ENCODE measurements at places on chromosomes 16 and 17.

DNA sequence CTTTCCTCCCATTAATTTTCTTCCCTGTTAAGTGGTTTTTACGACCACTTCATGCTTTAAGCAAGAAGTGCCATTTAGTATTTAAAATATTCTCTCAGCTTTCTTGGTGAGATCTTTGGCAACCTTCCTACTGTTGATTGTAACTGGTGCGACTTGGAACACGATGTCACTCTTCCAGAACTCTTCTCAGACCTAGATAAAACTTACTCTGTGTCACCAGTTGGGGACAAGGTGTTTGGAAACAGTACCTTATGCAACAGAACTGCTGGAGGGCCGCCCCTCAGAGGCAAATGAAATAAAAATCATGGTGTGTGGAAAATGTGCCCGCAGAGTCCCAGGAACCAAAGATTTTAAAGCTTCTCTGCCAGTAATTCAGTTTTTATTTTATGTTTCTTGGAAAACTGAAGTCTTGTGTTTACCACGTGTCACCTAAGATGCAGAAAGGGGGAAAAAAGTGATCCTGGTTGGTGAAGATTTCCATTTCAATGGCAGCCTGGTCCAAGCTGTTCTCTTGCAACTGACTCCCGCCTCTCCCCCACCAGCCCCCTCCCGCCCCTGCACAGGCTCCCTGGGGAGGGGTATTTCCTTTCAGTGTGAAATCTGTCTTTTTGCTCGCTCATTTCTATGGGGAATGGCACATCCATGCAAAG lies 7.2 kb upstream of the HSD11B2 start:
- DNase-seq, result no peak
- H3K4me3 ChIP-seq, result no peak overlapping the region
- no peaks in the 10 kb centered on the region for H3K36me3 ChIP-seq
- no peak overlapping the region for H3K27ac ChIP-seq
- H3K27me3 ChIP-seq, result peaks cover 27% of the 10 kb centered on the region

DNA sequence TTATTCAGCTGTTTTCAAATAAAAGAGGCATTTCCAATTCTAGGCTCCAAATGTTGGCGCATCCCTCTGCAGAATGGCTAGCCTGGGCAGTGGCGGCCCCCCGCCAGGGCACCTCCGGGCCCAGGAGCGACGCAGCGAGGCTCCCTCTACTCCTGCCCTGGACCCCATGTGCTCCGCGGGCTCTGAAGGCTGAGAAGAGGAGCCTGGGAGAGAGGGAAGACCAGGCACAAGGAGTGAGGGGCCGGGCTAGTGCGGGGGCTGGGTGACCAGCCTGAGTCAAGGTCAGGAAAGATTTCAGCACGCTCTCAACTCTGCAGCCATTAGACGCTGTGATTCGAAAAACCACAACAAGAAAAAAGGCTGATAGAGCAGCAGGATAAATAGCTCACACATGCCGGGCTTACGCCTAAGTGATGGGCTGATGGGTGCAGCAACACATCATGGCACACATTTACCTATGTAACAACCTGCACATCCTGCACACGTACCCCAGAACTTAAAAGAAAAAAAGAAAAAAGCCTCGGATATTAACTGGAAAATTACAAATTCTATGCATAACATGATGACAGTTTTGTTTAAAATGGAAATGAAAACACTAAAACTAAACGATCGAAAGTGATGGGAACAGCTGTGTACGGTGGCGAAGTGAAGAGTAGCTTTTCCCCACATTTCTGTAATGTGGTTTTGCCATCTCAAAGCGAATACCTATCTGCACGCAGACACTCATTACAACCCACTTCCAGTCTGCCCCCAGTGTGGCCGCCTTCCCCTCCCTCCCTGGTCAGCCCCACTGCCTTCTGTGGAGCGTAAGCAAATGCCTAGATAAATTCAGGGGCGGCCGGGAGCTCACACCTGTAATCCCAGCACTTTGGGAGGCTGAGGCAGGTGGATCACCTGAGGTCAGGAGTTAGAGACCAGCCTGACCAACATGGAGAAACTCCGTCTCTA lies 44.4 kb downstream of the MAP1LC3B start:
- no peak overlapping the region for H3K27ac ChIP-seq
- peaks cover 17% of the 10 kb centered on the region for H3K4me1 ChIP-seq
- no peaks in the 10 kb centered on the region for H3K27me3 ChIP-seq
- DNase-seq, result no peak

DNA sequence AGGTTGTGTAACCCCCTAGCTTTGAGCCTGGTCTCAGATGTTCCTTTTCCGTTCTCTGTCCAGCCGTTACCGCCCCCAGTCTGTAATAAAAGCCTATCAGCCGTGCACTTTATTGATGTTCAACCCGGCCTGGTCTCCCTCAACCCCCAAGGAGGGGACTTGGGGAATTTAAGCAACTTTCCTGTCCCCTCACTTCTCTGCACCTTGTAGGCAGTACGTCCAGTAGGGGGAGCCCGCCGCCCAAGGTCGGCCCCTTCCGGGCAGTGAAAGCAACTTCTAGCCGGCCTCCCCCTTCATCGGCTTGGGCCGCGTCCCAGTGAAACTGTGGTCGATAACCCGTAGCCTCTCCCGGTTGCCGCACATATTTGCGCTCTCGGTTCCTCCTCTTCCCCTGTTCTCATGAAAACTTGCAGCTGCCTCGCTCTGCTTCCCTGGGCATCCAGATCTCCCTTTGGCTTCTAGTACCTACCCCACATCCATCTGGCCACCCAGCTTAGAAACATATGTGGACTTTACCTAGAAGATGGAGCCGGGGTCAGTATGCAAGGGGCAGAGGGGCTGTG lies 7.9 kb downstream of the PNPO start:
- no peaks in the 10 kb centered on the region for H3K27me3 ChIP-seq
- peaks cover 2% of the 10 kb centered on the region for H3K4me1 ChIP-seq
- DNase-seq, result peak; percentile 72

DNA sequence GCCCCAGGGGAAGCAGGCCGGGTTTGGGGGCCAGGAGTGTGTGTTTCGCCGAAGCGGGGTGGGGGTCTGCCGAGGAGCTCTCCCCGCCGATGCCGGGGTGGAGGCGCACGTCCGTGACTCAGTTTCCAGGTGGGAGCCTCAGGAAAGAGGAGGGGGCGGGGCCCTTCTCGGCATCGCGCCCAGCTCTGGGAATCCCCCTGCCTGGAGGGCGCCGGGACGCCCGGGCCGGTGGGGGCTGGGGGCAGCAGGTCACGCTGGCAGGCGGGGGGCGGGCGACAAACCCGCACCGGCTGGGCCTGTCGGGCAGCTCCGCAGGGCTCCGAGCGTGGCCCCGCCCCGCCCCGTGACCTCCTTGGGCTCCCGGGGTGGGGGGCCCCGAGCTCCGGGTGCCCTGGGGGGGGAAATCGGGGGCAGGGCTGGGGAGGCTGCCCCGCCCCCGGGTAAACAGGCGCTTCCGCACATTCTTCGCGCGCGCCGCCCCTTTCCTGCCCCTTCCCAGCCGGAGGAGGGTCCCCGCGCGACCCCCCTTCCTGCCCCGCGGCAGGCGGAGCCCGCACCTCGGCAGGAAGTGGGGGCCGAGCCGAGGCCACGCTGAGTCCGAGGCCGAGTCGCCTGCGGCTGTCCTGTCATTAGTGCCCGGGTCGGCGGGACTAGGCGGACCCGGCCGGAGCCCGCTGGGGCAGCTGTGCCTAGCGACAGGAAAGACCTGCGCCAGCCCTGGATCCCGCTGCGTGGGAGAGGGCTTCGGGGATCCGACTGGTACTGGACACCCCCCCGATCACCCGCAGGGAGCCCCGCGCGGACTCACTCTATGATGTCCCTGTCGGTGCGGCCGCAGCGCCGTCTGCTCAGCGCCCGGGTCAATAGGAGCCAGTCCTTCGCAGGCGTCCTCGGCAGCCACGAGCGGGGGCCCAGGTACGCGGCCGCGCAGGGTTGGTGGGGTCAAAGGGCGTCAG lies 9.3 kb downstream of the RIPOR1 start:
- peak overlapping the region; percentile 66 for H3K27ac ChIP-seq
- peaks cover 30% of the 10 kb centered on the region for H3K36me3 ChIP-seq
- H3K4me3 ChIP-seq, result peak overlapping the region; percentile 79
- peaks cover 55% of the 10 kb centered on the region for H3K4me1 ChIP-seq
- no peaks in the 10 kb centered on the region for H3K27me3 ChIP-seq

DNA sequence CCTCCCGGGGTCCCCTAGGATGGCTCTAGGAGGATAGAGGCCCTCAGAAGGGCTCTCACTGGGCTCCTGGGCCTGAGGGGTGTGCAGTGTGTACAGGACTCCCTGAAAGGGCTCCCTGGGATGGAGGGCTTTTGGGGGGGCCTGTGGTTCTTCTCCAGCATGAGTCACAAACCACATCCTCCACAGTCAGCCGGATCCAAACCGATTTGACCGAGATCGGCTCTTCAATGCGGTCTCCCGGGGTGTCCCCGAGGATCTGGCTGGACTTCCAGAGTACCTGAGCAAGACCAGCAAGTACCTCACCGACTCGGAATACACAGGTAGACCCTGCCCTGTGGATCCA lies 4.5 kb downstream of the TRPV2 start:
- no peak overlapping the region for H3K27ac ChIP-seq
- peaks cover 55% of the 10 kb centered on the region for H3K4me1 ChIP-seq
- H3K4me3 ChIP-seq, result no peak overlapping the region
- DNase-seq, result peak; percentile 84
- H3K27me3 ChIP-seq, result no peaks in the 10 kb centered on the region
- peaks cover 46% of the 10 kb centered on the region for H3K36me3 ChIP-seq
